HT-29 (cell line): ENCODE measurements at places on chromosomes 12 and 14.

DNA sequence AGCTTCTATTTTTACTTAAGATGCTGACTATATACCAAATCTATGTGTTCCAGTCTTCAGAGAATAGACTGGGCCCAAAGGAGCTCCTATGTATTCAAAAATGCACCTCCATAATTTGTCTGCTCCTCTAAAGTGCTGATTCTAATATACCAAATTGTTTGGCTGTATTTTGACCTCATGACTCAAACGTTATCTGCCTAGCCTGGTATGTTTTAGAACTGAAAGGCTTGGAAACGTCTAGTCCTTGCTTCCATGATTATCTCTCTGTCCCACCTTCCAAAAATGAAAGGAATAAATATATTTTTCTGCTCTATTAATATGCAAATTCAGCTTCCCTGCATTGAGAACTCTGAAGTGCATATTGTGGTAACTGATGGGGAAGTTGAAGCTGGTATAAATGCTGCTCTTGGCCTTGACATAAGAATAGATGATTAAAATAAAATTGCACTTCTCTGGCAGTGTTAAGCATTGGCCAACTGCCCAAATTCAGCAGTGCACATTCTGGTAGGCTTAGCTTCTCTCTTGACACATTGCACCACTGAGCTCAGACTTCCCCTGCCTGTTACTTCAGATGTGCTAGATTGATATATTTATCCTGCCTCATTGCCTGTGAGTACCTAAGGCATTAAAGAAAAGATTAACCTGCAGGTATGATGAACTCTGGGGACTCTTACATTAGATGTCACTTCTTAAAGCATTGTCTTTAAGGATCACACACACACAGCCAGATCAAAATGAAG, 882.3 kb downstream of the RPS29 start:
- no peak for DNase-seq

GRCh38 chr14:102442241-102443211, 67.0 kb downstream of the ANKRD9 start:
- peak; percentile 62 for DNase-seq

DNA sequence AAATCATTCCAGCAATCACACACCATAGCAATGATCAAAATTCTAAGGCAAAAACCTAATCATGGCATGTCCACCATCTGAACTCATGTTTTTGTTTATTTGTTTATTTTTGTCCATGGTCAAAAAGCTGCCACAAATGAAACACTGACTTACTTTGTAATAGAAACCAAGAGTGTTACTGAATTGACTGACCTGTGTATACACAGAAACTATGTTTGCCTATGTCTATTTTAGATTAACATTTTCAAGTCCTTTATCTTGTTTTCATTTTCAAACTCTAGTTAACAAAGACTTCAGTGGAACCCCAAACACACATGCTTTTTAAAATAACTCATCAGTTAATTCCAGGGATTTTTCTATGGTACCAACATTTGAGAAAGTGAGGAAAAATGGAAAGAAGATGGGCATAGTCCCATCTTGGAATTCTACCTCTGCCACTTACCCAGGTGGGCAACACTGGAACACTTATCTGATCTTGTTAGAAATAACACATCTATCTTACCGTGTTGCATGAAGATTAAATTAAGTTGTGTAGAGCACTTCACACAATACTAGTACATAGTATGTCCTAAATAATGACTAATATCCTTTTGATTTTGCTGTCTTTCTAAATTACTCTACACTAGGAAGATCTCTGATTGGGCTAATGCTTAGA, 6.4 kb downstream of the LUM start:
- no peak for DNase-seq

DNA sequence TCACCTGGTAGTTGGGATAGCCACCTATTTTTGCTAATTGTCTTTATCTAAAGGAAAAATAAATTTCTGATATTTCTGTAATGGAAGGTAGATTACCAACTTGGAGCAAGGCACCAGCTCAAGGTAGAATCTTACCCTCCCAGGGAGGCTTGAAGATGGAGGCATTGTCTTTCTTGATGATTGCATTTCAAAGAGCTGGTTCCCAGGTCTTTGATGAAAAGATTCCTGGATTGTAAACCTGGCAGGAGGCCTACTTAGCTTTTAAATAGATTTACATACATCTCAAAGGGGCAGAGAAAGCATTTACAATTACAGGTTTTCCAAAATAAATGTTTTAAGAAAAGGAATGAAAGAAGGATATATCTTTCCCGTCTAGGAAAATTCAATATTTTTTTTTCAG, 729.2 kb downstream of the LRFN5 start:
- no peak for DNase-seq

GRCh38 chr14:69321601-69322330, 61.8 kb downstream of the GALNT16 start:
- no peak for DNase-seq

GRCh38 chr12:124688356-124688992, 121.1 kb upstream of the NCOR2 start:
- DNase-seq, result no peak

DNA sequence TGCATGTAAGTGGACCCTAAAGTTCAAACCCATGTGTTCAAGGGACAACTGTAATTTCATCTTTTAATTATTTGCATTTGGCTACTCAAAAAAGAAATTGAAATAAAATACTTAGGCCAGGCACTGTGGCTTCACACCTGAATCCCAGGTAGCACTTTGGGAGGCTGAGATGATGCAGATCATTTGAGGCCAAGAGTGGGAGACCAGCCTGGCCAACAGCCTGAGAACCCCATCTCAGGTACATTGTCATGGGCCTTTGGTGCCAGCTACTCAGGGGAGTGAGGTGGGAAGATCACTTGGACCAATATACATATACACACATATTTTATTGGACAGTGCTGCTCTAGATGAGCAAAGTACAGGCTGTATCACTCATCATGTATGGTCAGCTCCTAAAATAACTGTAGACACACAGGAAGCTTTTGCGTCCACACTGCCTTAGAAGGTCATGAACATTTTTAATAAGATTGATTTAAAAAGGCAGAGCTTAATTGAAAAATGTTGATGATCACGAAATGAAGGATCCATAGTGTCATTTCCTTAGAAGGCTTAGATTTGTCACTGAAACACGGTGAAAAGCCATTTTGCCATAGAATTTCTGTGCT, 2.5 kb upstream of the ZCCHC8 start:
- DNase-seq, result no peak

GRCh38 chr14:45679853-45680252, 426.9 kb upstream of the MIS18BP1 start:
- DNase-seq, result peak; percentile 2

DNA sequence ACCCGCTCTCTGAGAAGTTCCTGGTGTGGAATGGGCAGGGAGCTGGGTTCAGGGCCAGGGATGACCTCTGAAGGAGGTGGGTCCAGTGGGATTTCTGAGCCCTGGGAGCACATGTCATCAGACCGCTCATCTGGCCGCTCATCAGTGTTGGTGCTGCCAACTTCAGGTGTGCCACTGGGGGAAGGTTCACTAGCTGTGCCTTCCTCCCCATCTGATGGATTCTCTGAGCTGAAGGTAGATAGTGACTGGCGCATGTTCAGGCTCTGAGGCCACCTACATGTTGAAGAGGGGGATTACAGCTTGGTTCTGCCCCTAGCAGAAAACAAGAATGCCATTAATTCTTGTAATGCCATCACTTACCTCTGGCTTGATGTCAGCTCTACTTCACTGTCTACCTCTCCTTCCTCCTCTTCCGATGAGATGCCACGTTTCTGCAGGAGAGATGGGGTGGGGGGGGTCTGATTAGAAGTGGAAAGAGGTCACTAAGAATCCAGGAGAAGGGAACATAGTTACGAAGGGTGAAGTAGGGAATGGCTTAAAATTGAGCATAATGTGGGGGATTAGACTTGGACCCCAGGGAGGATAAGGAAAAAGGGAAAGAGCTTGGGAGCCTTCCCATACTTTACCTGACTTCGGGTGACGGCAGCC, 17.2 kb downstream of the MAP3K12 start:
- DNase-seq, result peak; percentile 31

DNA sequence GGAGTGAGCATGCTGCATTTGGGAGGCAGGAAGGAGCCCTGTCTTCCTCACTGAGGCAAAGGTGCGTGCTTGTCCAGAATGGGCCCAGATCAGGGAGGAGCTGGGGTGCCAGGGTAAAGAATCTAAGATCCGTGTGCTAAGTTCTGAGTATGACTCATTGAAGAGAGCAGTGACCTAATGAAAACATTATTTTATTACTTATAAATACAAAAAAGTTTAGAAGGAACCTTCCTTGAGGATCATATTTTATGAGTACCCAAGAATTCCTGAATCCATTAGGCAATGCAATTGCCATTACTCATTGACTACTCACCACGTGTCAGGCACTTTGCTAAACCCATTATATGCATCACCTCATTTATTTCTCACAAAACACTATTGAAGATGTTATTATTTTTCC, 264.7 kb downstream of the EGLN3 start:
- DNase-seq, result no peak

GRCh38 chr12:58367041-58367440, 425.7 kb downstream of the ATP23 start:
- no peak for DNase-seq

- DNase-seq, result no peak
Observed at GRCh38 chr14:104917993-104918392, 6.7 kb upstream of the PLD4 start.

DNA sequence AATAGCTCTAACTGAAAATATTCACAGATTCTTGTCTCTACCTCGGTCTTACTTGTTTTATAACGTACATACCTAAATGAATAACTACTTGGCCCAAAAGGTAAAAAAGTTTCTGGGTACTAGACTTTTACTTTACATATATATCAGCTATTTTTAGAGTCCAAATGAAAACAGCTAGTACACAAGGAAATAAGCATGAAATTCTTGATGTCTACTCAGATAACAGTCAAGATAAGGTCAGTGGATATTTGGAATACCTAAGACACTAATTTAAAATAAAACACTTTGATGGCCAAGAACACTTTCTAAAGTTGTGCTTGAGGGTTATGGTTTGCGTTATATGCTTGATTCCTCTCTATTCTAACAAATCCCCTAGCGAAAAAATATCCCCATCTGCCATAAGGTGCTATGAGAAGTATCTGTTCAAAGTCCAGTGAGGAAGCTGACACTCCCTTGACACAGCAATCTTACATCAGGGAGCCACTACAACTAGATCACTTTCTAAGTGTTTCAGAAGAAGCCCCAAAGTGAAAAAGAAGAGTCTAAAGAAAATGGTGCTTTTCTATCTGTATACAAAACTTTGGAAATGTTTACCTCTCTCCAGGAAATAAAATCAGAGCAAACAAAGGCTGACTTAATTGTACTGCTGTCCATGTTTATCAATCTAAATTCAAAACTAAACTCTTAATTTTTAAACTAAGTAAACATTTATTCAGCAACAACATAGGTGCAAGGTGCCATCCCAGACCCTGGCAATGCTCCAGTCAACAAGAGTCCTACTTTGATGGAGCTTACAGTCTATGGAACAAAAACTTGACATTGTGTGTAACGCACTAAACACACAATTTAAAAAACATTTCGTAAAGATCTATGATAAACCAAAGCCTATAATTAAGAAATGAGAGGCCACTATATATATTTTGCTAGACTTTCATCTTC, 11.7 kb downstream of the PTPN21 start:
- DNase-seq, result peak; percentile 23

GRCh38 chr14:51357250-51357649, 117.2 kb downstream of the TMX1 start:
- no peak for DNase-seq

DNA sequence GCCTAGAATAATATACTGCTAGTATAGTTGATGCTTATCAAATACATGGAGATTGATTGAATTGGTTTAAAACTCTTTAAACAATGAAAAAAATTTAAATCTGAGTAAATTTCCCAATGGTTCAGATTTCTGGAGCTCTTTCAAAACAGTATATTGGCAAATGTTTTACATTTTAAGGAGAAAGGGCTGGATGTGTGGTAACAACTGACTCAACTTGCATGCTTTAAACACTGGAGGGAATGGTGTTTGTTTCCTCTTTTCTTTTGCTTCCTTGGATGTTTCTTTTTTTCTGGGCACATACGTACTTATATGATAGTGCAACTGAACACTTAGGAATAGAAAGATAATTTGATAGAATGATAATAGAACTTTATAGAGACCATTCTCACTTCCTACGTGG, 73.8 kb upstream of the RFX4 start:
- DNase-seq, result no peak

DNA sequence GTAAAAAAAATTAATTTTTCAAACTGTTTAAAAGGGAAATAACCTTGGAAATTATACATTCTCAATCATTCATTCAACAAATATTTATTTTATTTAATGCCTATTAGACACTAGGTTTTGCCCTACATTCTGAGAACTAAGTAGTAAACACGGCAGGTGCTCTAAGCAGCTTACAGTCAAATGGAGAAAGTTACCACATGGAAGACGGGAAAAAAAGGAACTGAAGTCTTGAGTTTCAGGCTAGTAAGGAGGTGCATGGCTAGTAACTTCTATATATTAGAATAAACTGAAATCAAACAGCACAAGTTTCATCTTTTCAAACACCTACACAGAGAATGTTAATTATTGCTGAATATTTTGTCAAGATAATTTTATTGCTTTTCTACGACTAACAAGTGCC, 52.9 kb downstream of the C12orf42 start:
- DNase-seq, result no peak

DNA sequence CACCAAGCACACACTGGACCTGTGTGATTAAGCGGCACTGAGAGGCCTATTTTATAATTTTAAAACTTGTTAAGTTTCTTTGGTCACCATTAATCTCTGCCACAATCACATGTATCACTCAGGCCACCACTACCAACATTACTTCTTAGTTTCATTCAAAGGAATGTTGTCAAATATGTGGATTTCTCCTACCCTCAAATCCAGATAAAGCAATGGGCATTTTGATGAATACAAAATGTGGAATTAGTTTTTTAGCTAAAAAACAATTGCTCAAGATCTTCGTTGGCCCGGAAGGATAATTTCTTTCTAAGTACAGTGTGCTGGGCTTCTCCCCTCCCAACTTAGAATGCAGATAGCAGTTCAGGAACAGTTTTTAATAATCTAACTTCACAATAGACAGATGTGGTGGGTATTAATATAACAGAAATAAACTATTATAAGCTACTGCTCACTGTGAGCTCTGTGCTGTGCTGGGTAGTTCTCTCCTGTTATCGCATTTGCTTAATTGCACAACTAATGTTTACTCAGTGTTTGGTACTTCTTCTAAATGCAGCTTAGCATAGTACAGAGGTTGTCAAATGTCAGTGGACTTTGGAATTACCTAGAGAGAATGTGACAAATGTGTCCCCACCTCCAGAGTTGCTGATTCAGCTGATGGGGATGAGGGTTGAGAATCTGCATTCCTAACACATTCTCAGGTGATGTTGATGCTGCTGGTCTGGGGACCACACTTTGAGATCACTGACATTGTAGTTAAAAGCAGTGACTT, 266.7 kb upstream of the AMIGO2 start:
- DNase-seq, result peak; percentile 44

GRCh38 chr12:109539508-109539907, 33.8 kb downstream of the MMAB start:
- DNase-seq, result no peak

GRCh38 chr12:65415826-65416225, 137.3 kb downstream of the MSRB3 start:
- peak; percentile 73 for DNase-seq

DNA sequence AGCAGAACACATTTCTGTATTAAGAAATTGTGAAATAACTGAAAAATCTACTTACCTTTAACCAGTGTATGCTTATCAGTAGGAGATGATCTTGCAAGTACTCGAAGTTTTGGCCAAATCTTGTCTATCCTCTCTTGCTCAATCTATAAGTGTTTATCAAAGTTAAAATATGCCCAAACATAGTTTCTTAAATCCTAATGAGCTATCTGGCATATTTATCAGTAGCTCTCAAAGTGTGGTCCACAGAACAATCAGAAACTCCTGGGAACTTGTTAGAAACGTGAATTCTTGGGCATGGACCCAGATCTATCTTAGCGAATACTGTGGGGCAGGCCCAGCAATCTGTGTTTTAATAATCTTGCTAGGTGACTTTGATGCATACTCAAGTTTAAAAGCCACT, 84.5 kb upstream of the POC1B start:
- no peak for DNase-seq
